ENCODE measurements at places on chromosomes 1 and 21. TPM values are rescaled to one million over a fixed set of nuclear protein-coding genes. Genes with fewer than 3 reads are reported as not detected.
A peak's percentile ranks its signal among the peaks of the same experiment; 100 is the strongest.

- no peak for DNase-seq
Observed at GRCh38 chr1:43253876-43254275, 15.9 kb upstream of the TMEM125 start.

- DNase-seq = no peak
Observed at GRCh38 chr1:65429806-65430205, 9.3 kb downstream of the LEPR start.

- no peak for DNase-seq
Observed at GRCh38 chr1:169175461-169175860, 69.0 kb downstream of the ATP1B1 start.

FAM163A gene
- 0.63 TPM for polyA plus RNA-seq

- DNase-seq = no peak
Observed at GRCh38 chr1:214031267-214031650, 43.5 kb downstream of the PROX1 start.

DNA sequence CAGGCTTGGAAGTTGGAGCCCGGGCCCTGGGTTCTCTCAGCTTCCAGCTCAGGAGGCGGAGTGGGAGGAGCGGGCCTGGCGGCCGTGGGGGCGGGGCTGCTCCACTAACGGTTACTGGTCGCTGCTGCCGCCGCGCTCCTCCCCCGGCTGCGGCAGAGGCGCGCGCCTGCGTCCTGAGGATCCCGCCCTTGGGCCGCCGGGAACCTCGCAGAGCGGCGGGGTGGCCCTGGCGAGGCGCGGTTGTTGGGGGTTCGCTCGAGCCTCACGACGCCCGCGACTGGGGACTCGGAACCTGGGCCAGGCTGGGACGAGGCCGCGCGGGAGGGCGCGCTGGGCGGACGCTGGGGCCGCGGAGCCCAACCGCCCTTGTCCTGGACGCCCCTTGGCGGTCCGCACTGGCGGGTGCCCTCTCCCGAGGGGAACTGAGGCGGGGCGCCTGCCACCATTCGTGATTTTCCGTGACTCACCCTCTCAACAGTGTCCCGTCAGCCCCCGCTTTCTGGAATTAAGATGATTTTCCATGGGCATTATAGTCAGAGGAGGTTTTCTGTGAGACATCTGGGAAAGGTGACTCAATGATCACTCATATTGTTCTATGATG is 34.1 kb downstream of the OR2G3 start:
- peak; percentile 29 for DNase-seq

RBP7 gene
- polyA plus RNA-seq = 22.1 TPM

DNA sequence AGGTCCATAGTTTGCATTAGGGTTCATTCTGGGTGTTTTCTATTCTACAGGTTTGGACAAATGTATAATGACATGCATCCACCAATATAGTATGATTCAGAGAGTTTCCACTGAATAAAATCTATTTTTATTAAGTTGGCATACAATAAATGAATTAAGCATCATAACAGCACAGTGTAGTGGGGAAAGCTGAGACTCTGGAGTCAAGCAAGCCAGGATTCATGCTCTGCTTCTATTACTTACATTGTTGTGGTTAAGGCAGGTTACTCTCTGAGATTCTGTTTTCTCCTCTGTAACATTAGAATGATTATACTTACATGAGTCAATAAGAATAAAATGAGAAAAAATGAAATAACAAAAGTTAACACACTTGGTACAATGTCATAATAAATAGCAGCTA is 131.3 kb downstream of the SLC30A10 start:
- DNase-seq = no peak

PGLYRP3 gene
- not detected for polyA plus RNA-seq

MNDA gene
- 5.4 TPM for polyA plus RNA-seq

DNA sequence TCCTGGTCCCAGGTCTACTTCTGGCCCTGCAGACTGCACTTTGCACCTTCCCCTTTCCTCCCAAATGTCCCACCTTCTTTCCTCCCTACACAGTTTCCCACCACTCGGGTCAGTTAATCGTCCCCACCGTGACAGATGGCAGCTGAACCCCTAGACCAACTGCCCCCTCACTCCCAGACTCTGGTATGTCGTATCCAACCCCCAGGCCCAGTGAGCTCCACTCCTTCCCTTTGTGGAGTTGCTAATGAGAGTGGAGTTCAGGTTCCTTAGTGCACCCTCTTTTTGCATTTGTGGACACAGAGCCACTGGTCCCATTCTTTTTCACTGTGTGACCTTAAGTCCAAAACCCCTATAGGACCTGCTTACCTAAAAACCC is 1.8 kb downstream of the MAN1C1 start:
- no peak for DNase-seq

- DNase-seq = no peak
Observed at GRCh38 chr1:89350298-89350697, 13.6 kb upstream of the GBP6 start.

- DNase-seq = no peak
Observed at GRCh38 chr1:62508187-62508758, 71.4 kb downstream of the USP1 start.

DNA sequence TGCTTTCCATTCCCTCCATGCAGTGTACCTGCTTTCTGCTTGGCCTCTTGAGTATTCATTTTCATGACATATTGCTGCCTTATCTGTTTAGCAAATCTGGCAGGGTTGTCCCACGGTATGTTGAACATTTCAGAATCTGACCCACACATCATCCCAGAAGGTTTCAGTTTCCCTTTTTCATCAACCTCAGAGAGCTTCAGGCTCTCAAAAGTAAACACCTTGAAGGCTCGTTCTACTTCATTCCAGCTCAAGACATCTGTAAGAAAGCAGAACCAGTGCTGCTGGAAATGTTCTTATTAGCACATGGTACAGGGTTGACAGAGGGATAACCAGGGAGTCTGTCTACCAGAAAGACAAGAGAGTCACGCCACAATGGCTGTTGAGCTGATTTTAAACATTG is 103.6 kb downstream of the SPAG17 start:
- no peak for DNase-seq

- no peak for DNase-seq
Observed at GRCh38 chr1:116948046-116948445, 38.3 kb downstream of the PTGFRN start.

DNA sequence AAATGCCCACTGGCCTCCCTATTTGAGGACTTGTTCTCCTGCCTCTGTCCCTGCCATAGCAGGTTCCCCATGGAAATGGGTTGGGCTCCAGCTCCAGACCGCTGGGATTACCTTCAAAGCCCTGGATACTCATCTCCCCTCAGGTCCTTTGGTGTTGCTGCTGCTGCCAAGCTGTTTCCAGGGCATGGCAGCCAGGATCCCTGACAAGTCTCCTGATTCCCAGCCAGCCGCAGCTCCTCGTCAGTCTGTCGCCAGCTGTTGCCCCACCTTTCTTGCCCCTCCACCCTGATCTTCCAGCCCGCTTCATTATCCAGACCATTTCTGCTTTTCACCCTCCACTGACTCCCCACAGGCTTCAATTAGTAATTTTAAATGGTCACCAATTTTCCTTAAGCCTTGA is 68.3 kb upstream of the KCND3 start:
- no peak for DNase-seq

RGS2 gene
- polyA plus RNA-seq = 46.3 TPM

OTUD7B gene
- polyA plus RNA-seq = 19.4 TPM

- no peak for DNase-seq
Observed at GRCh38 chr1:48710318-48710717, 66.4 kb downstream of the BEND5 start.

FAM72A gene
- 6.5 TPM for polyA plus RNA-seq

SH3GLB1 gene
- 91.9 TPM for polyA plus RNA-seq

IRF6 gene
- 0.52 TPM for polyA plus RNA-seq

DNA sequence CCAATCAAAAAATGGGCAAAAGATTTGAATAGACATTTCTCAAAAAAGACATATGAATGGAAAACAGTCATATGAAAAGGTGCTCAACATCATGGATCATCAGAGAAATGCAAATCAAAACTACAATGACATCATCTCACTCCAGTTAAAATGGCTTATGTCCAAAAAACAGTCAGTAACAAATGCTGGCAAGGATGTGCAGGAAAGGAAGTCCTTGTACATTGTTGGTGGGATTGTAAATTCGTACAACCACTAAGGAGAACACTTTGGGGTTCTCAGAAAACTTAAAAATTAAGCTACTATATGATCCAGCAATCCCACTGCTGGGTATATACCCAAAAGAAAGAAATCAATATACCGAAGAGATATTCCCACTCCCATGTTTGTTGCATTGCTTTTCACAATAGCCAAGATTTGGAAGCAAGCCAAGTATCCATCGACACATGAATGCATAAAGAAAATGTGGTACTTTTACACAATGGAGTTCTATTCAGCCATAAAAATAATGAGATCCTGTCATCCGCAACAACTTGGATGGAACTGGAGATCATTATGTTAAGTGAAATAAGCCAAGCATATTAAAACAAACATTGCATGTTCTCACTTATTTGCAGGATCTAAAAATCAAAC is 17.9 kb downstream of the GBP5 start:
- no peak for DNase-seq

- DNase-seq = no peak
Observed at GRCh38 chr1:231527586-231528171, 790 bp upstream of the TSNAX start.

ZBTB21 gene
- 9.7 TPM for polyA plus RNA-seq

- DNase-seq = no peak
Observed at GRCh38 chr1:88649932-88650331, 34.1 kb upstream of the PKN2 start.

CFAP141 gene
- 0.44 TPM for polyA plus RNA-seq

- DNase-seq = no peak
Observed at GRCh38 chr1:32798191-32798590, 19.0 kb downstream of the YARS1 start.

- DNase-seq = no peak
Observed at GRCh38 chr1:209884249-209884648, 53.8 kb upstream of the SYT14 start.

TTC24 gene
- 1.3 TPM for polyA plus RNA-seq

- no peak for DNase-seq
Observed at GRCh38 chr1:239303289-239303688, 83.1 kb upstream of the CHRM3 start.

- no peak for DNase-seq
Observed at GRCh38 chr1:115374598-115374997, 36.5 kb upstream of the NGF start.

DNA sequence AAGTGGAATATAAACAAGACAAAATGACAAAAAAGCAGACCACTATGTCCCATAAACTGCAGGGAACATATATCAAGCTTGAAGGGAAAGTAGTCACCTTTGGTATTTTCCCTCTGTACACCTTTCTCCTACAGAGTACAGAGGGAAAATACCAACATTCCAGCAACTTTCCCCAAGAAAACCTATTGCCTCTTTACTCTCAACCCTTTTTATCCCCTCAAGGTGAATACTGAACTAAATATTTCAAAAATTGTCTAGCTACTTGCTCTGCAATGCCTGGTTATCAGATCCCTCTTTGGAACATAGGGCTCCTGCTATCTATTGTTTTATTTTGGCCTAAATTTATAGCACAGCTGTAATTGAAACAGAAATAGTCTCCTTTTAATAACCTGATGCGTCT is 15.8 kb downstream of the CTXND2 start:
- no peak for DNase-seq

DNA sequence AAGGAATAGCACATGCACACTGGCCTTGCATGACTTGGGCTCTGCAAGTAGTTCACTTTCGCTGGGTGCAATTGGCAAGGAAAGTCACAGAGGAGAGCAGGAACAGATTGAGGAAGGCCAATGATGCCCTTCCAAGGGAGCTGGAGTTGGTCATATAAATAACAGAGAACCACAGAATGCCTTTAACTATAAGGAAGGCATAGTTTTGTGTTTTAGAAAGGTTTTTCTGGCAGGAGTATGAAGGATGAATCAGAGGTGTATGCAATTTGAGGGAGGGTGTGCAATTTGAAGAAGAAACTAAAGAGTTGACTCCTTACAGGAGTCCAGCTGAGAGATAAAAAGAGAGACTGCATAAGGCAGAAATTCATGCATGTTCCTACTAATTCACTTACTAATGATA is 112.1 kb downstream of the PHTF1 start:
- DNase-seq = no peak

TATDN3 gene
- polyA plus RNA-seq = 20.9 TPM

GRCh38 chr1:246151796-246152434 is 355.2 kb downstream of the SMYD3 start:
- DNase-seq = no peak

GRCh38 chr1:223225061-223225460 is 82.0 kb upstream of the TLR5 start:
- DNase-seq = no peak

GRCh38 chr21:39318091-39318959 is 4.9 kb upstream of the BRWD1 start:
- DNase-seq = no peak

CHIA gene
- polyA plus RNA-seq = not detected

DNA sequence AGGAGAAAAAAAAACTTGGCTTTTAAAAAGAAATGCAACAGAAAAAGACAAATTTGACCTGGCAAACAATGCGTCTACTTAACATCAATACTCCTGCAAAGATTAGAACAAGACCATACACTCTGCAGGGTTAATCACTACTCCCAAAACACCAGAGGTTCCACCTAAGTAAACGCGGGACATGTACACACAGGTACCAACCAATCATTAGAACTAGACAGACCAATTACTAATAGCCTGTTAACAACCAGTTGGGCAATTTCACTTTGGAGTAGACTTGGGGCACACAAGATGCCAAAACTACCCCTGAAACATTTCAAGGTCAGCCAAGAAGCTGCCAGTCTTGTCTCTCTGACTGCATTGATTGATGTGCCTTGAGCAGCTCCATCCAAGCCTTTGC is 125.8 kb downstream of the RRAGC start:
- no peak for DNase-seq

GRCh38 chr1:87219141-87219540 is 109.5 kb upstream of the LMO4 start:
- DNase-seq = no peak

GRCh38 chr1:66770694-66771093 is 18.4 kb downstream of the DYNLT5 start:
- no peak for DNase-seq

DNA sequence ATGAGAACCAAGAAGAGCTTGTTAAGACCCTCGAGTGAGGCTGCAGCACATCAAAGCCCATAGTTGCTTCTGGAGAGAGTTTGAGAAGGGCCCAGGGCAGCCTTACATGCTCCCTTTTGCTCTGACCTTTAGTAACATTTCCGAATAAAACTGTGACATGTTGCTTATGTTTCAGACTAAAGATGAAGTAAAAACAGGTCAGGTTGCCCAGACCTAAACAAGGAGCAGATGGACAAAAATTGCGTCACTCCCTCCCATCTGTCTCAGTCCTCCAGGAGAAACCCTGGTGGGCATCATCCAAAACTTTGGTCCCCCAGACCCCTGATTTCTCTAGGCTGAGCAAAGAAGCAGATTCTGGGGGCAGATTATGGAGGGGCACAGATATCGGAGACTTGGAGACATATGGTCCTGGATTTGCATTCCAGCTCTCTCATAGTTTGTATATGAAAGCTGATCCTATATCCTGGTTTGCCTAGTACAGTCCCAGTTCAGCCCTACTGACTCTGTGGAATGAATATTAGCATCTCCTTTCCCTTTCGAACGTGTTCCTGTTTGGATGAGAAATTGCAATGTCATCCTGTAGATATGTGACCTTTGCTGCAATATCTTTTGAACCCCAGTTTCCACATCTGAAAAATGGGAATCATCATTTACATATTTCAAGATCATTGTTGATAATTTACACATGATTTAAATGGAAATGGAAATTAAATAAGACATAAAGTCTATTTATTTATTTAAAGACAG is 304.9 kb upstream of the USP24 start:
- no peak for DNase-seq

TSEN15 gene
- 43.6 TPM for polyA plus RNA-seq

- no peak for DNase-seq
Observed at GRCh38 chr1:88276163-88276562, 407.9 kb upstream of the PKN2 start.

Measured in left renal pelvis (tissue), 4 donors.